Activated CD4-positive, alpha-beta T cell treated with anti-CD3 and anti-CD28 coated beads, Interleukin-2, amount 50 U/mL, for 24 hours (primary cell): ENCODE measurements at places on chromosomes 11 and 22.

DNA sequence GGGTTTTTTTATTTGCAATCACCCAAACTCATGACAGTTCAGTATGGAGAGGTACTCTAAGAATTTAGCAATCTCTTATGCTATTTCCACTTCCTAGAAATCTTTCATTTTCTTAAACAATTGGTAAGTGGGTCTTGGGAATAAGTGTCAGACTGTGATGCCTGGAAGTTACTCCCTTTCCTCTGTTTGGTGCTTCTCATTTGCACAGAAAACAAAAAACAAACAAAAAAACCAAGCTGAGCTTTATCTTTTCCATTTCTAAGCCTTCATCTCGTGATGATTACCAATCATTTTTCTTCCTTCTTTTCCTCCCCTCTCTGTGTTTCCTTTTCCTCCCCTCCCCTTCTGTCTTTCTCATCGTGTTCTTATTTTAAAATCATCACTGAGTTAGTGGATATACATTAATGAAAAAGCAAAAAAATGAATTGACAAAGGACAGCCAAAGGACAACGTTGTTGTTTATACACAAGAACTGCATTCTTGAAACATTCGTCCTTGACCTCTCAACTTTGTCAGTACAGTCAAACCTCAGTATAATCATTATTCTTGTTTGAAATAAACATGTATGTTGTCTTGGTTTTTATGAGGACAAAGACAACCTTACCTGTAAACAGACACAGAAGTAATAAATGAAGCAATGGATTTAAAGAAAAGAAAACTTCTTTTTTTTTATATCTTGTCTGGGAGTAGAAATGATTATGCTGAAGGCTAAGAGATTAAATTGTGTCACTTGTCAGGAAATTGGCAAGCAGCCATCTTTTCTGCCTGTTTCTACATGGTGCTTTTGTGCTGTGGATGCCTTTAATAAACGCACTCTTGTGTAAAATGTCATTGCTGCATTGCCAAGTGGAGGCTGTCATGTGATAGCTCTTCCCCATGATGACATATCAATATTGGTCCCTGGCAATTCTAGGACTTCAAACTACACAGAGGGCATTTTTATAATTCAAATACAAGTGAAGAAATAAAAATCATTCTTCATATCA, 803.2 kb upstream of the CCDC90B start:
- no peak for DNase-seq

DNA sequence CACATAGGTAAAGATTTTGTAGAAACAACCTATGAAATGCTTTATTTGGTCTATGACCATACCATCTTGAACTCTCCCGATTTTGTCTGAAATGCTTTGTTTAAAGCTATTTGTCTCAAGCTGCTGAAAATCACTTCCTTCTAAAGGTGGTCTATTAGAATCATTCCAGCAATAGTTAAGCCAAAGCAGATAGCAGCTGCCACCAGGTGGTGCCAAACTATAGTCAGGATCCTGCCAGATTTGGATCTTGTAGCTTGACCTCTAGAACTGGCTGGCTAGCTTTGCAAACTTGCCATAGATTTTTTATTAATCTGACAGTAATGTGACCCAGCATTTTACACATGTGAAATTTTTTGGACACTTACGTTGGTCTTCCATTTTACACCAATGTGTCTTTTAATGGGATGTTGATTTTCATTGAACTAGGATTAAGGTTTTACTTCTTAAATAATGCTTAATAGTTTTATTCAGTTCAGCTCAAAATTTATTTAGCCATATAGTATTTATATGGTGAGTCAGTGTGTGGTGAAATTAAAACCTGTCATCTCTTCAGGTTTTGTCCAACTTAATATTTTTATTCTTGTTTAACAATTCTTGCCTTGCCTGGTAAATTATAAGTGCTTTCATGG, 19.7 kb downstream of the CTR9 start:
- DNase-seq = no peak

GRCh38 chr11:66849501-66850234, 6.4 kb downstream of the RCE1 start:
- no peak for DNase-seq

DNA sequence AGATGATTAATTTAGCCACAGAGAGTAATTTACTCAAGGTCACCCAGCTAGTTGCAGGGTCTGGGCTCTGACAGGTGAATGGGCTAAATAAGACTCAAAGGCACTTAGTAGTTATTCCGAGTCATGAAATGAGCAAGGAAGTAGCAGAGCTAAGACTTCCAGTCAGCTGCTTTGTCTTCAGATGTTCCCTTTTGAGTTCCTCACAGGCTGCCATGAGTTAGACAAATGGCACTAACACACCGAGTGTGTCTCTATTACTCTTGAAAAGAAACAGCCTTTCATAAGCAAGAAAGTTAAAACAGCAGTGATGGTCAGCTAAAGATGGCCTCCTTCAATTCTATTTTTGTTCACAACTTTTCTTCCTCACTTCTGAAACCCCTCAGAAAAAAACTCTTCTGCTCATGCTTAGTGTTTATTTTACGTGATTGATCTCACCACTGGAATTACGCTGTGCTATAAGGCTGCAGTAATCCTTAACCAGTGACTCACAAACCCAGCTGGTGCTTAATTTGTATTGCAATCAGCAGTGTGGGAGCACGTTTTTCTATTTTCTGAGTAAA, 389.1 kb downstream of the AASDHPPT start:
- no peak for DNase-seq

- no peak for DNase-seq
Measured at GRCh38 chr22:26822313-26822712, 164.9 kb downstream of the MIAT start.

- no peak for DNase-seq
Measured at GRCh38 chr11:44709966-44710365, 16.8 kb upstream of the TSPAN18 start.

GRCh38 chr11:392102-392777, 1.8 kb upstream of the PKP3 start:
- DNase-seq = no peak

GRCh38 chr11:2547806-2548205, 103.0 kb downstream of the KCNQ1 start:
- DNase-seq = no peak

DNA sequence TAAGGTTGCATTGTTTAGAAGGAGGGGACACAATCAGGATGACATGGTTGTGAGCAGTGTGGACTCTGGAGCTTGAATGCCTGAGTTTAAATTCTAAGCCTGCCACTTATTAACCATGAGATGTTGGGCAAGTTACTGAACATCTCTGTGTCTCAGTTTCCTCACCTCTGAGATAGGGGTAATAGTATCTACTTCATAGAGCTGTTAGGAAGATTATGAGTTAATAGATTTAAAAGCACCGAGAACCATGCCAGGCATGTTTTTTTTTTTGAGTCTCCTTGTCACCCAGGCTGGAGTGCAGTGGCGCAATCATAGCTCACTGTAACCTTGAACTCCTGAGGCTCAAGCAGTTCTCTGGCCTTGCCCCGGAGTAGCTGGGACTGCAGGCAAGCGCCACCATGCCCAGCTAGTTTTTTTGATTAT, 33.3 kb downstream of the ST14 start:
- no peak for DNase-seq

GRCh38 chr11:13183094-13183825, 94.3 kb upstream of the BMAL1 start:
- DNase-seq = no peak

DNA sequence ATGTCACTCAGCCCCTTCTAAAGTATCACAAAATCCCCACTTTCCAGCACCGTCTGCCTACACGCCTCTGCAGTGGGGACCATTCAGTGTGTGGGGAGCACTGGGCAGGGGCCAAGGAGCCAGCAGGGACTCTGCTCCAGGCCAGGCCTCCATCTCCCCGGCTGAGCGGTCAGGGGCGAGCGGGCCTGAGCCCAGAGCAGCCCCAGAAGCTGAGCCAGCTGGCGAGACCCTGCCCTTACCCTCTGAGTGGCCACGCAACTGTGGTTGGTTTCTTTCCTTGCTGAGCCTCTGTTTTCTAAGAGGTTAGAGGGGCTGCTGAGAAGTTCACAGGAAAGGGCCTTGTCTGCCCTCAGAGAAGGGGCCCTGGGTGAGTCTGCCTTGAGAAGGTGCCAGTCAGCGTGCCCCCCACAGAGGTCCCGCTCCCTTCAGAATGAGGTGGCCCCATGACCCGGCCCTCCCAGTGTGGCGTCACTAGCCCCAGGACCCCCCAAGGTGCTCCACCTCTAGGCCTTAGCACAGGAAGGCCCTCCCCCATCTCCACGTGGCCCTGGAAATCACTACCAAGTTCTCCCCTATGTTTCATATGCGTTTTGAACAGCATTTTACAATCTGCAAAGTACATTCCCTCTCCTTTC, 46.9 kb downstream of the WNT11 start:
- no peak for DNase-seq

DNA sequence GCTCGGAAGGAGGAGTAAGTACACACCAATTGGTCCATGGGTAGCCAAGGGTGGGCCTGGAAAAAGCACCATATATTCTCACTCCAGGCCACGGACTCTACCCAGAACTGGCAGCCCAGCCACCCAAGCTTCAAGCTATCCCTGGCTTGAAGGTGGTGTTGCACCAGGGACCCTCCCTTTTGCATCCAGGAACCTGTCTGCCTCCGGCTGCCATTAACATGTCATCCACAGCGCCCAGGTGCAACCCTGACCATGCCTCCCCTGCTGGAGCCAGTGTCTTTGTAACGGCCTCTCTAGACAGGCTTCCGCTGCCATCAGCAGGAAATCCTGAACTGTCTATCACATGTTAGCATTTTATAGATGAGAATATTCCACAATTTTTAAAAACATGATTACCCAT, 2158.5 kb upstream of the RAG2 start:
- no peak for DNase-seq

DNA sequence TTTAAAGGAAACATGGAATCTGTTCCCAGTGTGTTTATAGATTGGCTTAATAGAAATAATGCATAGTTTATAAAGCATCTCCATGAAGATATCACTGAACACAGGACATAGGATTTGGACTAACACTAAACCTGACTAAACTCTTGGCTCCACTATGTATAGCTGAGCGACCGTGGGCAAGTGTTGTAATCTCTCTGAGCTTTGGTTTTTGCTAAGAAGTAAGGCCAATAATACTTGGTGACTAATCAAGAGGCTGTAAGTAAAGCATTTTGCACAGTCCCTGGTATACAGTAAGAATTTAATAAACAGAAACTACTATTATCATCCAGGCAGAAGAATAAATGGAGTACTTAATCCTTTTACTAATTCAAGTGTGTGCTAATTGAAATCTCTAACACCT, 125.5 kb upstream of the MTMR2 start:
- DNase-seq = no peak
